ENCODE measurements at places on chromosomes 6 and 20. TPM values are rescaled to one million over a fixed set of nuclear protein-coding genes. Genes with fewer than 3 reads are reported as not detected.

Gene TCF15
- 3.8 TPM for total RNA-seq

Gene F13A1
- 0.33 TPM for total RNA-seq

Gene FAXC
- total RNA-seq: not detected

Gene COL9A3
- total RNA-seq: 1.3 TPM

Gene MOXD1
- not detected for total RNA-seq

Gene ABHD16B
- total RNA-seq: not detected

Gene FAM209A
- not detected for total RNA-seq

Gene IL17F
- total RNA-seq: not detected

Gene FKBP5
- total RNA-seq: 104 TPM

Gene MAS1
- total RNA-seq: not detected

Gene CDSN
- not detected for total RNA-seq

Gene DACT2
- total RNA-seq: not detected

Gene ULBP1
- total RNA-seq: 3.5 TPM

Gene CYP39A1
- total RNA-seq: not detected

Gene CALHM6
- not detected for total RNA-seq

Gene SLC13A3
- 16.4 TPM for total RNA-seq

Gene GRIK2
- total RNA-seq: not detected

Gene VIP
- total RNA-seq: not detected

Gene PLTP
- total RNA-seq: 28.7 TPM

Gene METTL24
- not detected for total RNA-seq

Gene C6orf89
- total RNA-seq: 80.1 TPM

Gene LY6G5C
- 0.60 TPM for total RNA-seq

Gene BCLAF1
- 144 TPM for total RNA-seq

Gene IMPG1
- not detected for total RNA-seq

Gene BPIFB4
- not detected for total RNA-seq

Gene RBBP8NL
- total RNA-seq: not detected

Gene RAB22A
- total RNA-seq: 6.7 TPM

Gene CGAS
- total RNA-seq: 0.04 TPM

Gene NEURL2
- total RNA-seq: 1.9 TPM

Gene CCDC170
- not detected for total RNA-seq

Gene DUSP15
- not detected for total RNA-seq

Gene PDE7B
- not detected for total RNA-seq

Gene CCN6
- total RNA-seq: 0.47 TPM

Gene MAP3K7
- total RNA-seq: 34.8 TPM

Gene SYCP2L
- total RNA-seq: 21.5 TPM

Gene GSTA1
- total RNA-seq: 0.42 TPM

Gene COL20A1
- not detected for total RNA-seq

Gene PSORS1C2
- not detected for total RNA-seq

Gene WFDC12
- not detected for total RNA-seq

Gene BMP7
- total RNA-seq: 0.13 TPM

Gene CLDN20
- not detected for total RNA-seq

Gene MCCD1
- not detected for total RNA-seq

Gene RMND1
- total RNA-seq: 26.9 TPM

Gene TRIM15
- total RNA-seq: 1.2 TPM

All from K562 (cell line).